ACHN (cell line): ENCODE measurements at places on chromosomes 4 and X.

GRCh38 chr4:166546009-166546408, 673.0 kb downstream of the TLL1 start:
- DNase-seq, result no peak

- DNase-seq, result no peak
Measured at GRCh38 chrX:37627602-37628001, 56.1 kb downstream of the LANCL3 start.

DNA sequence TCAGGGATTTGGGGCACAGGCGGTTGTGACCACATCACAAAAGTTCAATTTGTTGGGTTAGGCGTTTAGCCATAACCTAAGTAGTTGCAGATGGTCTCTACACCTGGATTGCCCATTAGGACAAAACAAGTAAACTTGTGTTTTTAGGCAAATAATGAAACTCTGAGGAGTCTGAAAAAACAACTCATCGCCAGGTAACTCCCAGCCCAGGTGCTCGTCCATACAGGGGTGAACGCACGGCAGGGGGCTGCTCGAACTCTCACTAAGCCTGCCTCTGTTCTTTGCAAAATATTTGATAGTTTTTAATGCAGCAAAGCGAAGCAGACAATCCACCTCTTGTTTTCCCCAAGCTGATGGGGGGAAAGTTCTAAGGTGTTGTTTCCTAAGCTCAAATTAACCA, 559 bp upstream of the RHOH start:
- no peak for DNase-seq

GRCh38 chrX:136065044-136065671, 79.9 kb downstream of the SLC9A6 start:
- peak; percentile 9 for DNase-seq

GRCh38 chrX:36431819-36432218, 512.3 kb downstream of the CFAP47 start:
- peak; percentile 71 for DNase-seq

DNA sequence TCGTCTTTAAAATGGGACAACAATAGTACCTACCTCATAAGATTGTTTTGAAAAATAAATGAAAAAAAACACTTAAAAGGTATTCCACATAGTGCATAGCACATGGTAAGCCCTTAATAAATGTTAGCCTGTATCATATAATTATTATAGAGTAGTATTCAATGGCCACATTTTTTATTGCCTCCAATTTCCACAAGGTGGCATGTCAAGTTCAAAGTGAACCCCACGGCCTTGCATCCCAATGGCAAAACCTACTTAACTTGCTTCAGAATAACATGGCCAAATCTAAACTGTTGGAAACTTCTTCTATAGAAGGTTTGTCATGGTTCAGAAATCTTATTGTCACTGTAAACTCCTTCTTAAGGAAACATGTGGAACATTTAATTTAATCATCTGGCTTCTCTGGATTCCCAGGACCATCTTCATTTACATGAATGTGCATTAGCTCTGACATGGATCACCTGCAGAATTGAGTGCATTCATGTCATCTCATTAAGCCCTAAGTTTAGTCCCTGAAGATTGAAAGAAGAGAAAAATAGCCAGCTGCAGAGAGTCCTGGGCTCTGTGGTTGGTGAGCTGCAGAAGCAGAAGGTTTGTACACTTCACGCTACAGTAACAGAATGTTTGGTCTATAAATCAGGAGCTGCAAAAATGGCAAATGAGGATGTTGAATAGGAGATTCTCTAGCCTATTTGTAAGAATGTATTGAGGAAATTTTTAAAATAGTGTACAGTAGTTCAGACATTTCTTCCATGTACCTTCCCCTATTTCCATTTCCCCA, 61.0 kb downstream of the ANXA3 start:
- DNase-seq, result peak; percentile 62

DNA sequence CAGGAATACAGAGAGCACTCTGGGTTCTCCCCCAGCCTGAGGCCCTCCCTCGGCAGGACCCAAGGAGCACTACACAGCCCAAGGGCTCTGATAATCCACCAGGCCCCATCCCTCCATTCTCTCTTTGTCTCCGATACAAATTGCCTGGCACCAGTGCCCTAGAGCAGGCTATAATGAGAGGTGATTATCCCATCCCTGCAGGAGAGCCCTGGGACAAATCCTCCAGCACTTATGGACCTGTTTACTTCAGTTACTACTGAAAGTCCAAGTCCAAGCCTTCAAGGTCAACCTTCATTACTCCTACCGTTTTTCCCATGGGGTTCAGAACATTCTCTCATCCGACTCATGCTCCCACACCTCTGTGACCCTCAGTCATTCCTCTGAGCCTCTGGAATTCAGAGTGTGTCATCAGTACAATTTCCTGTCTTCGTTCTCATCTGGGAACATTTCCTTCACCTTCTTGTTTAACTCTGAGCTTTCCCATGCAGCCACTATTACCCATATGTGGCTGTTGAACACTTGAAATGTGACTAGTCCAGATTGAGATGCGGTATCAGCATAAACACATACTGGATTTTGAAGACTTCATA, 299.0 kb downstream of the RAPGEF2 start:
- peak; percentile 77 for DNase-seq

- no peak for DNase-seq
Measured at GRCh38 chrX:17608888-17609287, 128.4 kb upstream of the SCML1 start.

- no peak for DNase-seq
Measured at GRCh38 chr4:140866492-140867005, 110.4 kb upstream of the TBC1D9 start.

DNA sequence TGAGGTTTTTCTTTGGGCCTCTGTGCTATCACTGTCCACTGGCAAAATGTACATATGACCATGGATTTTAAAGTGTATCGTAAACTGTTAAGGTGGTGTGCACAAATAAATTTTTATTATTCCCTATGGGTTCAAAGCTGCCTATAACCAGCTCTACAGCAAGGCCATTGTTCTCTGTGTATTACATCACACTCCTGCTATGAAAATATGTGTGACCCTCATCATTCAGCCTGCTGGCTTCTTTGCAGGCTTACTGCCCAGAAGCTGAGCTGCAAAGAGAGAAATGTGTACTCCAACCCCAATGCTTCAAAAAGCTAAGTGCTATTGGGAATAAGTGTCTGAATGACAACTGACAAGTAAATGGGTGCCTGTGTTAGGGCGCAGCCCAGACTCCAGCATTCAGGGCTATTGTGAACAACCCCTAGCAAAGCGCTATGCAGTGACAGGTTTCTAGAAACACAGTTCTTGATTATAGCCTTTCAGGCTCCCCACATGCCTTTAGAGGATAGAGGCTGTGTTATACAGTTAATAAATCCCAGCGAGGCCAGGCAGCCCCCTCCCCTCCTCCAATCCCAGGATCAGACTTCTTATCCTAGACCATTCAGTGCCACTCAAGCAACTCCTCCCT, 220.4 kb upstream of the RADX start:
- DNase-seq, result no peak

DNA sequence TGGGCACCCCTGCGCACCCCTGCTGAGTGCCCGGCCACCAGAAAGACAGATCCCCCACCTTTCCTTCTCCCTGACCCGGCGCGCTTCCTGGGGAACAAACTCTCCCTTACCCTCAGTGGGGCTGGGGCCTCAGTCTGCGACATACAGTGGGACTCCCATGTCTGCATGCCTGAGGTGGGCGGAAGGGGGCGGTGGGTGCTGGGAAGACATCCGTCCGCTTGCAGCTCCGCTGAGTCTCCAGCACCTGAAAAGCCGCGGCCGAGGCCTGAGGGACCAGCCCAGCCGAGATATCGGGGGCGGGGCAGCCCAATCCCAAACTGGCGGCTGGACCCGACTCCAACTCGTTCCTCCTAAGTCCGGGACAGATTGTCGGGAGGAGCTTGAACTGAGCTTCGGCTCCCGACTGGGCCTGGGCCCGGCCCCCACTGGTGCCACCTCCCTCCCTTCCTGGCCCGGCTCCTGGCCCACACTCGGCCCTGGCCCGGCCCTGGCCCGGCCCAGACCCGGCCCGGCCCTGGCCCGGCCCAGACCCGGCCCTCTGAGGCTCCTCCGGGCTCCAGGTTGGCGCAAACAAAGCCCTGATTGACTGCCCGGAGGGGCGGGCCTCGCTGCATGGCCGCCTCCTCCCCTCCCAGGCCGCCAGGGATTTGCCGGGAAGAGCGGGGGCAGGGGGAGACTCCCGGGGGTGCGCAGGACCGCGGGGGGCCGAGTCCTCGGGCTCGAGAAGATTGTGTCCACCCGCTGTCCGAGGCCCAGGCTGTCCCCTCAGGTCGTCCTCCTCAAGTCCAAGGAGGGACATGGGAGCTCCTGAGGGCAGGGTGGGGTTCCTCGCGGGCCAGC, 877 bp upstream of the SLC16A2 start:
- DNase-seq, result peak; percentile 14

- no peak for DNase-seq
Measured at GRCh38 chr4:160213366-160213765, 1110.5 kb downstream of the RAPGEF2 start.

DNA sequence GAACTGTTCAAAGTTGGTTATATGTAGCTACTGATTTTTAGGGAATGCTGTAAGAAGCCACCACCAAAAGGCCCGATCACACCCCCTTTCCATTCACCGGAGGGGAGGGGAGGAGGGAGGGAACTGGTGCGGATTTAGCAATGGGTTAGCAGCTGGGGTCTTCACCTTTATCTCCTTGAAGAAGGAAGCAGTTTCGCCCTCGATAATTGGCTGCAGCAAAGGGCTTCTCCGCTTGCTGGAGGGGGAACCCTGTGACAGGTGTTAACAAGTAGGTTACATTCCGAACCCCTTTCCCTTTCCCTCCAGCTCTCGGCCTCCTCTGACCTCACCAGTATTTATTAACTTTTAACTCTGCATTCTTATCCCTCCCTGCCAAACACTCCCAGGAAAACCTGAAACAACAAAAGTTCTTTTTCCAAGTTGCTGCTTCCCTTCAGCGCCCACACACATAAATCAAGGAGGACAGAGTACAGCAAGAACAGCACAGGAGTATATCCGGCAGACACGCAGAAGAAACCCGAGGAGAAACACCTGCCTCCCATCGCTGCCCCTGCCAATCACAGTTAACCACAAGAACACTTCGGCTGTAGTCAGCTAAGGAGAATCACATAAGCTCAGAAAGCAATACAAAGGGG, 39.8 kb upstream of the NAP1L5 start:
- peak; percentile 70 for DNase-seq

DNA sequence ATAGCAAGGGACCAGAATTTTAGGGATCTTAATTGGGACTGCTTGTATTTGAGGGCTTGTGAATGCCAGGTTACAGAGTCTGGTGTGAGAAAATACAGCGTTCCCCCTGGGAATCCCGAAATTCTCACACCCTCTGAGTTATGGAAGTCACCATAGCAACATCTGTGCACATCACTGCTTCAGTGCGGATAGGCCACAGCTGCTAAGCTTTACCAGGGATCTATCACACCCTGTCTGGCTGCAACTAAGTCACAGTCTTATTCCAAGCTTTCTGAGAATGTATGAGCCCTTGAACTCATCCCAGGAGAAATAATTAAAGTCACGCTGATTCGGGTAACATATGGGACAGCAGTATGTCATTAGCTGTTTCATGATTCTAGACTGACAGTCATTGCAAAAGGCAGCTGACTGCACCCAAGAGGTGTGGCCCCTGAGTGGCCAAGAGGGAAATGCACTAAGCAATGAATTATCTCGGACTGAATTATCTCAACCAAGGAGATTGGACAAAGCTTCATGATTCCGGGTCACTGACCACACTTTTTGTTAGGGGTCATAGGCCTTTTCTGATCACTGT, 46.7 kb upstream of the BTC start:
- DNase-seq, result no peak

- DNase-seq, result no peak
Measured at GRCh38 chr4:67727124-67727850, 26.3 kb upstream of the UBA6 start.

GRCh38 chr4:163251204-163251603, 81.2 kb downstream of the NPY1R start:
- peak; percentile 20 for DNase-seq

DNA sequence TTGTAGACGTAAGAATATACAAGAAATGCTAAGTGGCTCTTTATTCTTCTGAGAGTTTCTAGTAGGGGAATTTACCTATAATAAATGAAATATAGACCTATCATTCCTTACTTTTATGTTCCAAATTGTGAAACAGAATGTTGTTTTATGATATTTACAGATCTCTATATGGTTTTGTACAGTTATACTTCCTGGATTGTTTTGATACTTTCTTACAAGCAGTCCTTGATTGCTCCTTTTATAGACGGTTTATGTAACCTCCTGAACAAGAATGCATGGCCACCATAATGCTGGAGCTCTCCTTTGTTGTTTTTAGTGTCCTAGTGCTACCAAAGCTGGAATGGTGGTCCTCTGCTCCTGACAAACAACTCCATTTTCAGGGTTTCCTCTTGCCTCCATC, 91.7 kb upstream of the RPA4 start:
- DNase-seq, result no peak

DNA sequence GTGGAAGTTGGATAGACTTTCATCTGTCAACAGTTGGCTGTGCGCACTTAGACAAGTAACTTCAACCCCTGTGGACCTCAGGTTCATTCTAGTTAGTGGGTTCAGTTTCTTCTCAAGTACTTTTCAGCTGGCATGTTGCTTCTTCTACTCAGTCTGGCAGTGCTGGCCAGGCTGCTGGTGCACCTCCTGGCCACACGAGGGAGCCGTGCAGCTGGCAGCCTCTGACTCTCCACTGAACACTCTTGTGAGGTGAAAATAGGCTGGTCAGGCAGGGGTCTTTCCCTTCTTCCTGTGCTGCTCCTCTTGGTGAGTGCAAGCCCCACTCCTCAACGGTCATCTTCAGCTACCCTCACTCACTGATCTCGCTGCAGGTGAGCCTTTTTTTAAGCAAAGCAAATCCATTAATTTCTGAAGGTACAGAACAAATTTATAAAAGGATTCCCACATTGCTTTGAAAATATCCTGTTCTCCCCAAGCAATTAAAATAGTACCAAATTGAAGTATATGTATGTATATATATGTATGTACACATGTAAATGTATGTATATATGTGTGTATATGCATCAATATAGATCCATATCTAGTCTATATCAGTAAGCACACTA, 30.6 kb downstream of the LONRF3 start:
- peak; percentile 34 for DNase-seq

GRCh38 chr4:52841682-52842456, 20.2 kb upstream of the RASL11B start:
- DNase-seq, result no peak

- DNase-seq, result no peak
Measured at GRCh38 chrX:123277821-123278220, 93.7 kb downstream of the GRIA3 start.

DNA sequence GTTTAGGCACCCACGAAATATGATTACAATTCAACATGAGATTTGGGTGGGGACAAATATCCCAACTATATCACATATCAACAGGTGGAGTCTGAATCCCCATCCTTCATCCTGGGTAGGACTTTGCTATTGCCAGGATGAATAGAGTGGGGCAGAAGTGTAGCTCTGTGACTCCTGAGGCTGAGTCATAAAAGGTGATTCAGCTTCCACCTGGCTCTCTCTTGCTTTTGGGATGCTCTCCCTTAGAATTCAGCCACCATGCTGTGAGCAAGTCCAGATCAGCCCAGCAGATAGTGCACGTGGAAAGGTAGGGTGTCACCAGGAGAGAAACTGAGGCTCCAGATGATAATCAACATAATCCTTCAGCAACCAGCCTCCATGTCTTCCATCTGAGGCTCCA, 193.8 kb upstream of the BCOR start:
- DNase-seq, result no peak
